ENCODE measurements at places on chromosomes 6 and 20. TPM values are rescaled to one million over a fixed set of nuclear protein-coding genes. Genes with fewer than 3 reads are reported as not detected.

FANCE gene
- total RNA-seq = 14.3 TPM

MDC1 gene
- total RNA-seq = 4.1 TPM

ACTL10 gene
- 0.82 TPM for total RNA-seq

ANKS1A gene
- total RNA-seq = 12.2 TPM

NT5DC1 gene
- 4.5 TPM for total RNA-seq

EFCAB8 gene
- total RNA-seq = not detected

BMP7 gene
- total RNA-seq = 9.4 TPM

SULF2 gene
- total RNA-seq = 18.8 TPM

RARS2 gene
- total RNA-seq = 45.7 TPM

TPD52L1 gene
- total RNA-seq = 9.4 TPM

PTPRT gene
- total RNA-seq = 26.9 TPM

SLC16A10 gene
- total RNA-seq = 11.0 TPM

SLPI gene
- 0.41 TPM for total RNA-seq

OPRL1 gene
- 13.5 TPM for total RNA-seq

GNL1 gene
- 28.1 TPM for total RNA-seq

ID4 gene
- total RNA-seq = 123 TPM

EDN3 gene
- total RNA-seq = 0.82 TPM

DSP gene
- total RNA-seq = 6.9 TPM

EPPIN gene
- not detected for total RNA-seq

PSMB8 gene
- 3.3 TPM for total RNA-seq

SFT2D1 gene
- 20.0 TPM for total RNA-seq

B4GALT5 gene
- 62.0 TPM for total RNA-seq

NOX3 gene
- not detected for total RNA-seq

GJA1 gene
- 91.3 TPM for total RNA-seq

IMPG1 gene
- not detected for total RNA-seq

SLC22A2 gene
- total RNA-seq = 0.82 TPM

ADAM33 gene
- total RNA-seq = 2.4 TPM

DDX43 gene
- 0.41 TPM for total RNA-seq

HAO1 gene
- under 0.01 TPM for total RNA-seq

GSTA2 gene
- total RNA-seq = not detected

ENPP4 gene
- 37.1 TPM for total RNA-seq

OLIG3 gene
- not detected for total RNA-seq

ITPR3 gene
- total RNA-seq = 1.2 TPM

SIGLEC1 gene
- total RNA-seq = under 0.01 TPM

MMS22L gene
- 9.4 TPM for total RNA-seq

PNLDC1 gene
- total RNA-seq = not detected

PTGIS gene
- 7.7 TPM for total RNA-seq

DLL1 gene
- 9.0 TPM for total RNA-seq

OOEP gene
- total RNA-seq = not detected

ULBP3 gene
- total RNA-seq = 11.8 TPM

ROMO1 gene
- total RNA-seq = 86.4 TPM

Data from frontal cortex (tissue), 4 donors.